SK-N-DZ (cell line): ENCODE measurements at places on chromosomes 4 and X.
A peak's percentile ranks its signal among the peaks of the same experiment; 100 is the strongest.

DNA sequence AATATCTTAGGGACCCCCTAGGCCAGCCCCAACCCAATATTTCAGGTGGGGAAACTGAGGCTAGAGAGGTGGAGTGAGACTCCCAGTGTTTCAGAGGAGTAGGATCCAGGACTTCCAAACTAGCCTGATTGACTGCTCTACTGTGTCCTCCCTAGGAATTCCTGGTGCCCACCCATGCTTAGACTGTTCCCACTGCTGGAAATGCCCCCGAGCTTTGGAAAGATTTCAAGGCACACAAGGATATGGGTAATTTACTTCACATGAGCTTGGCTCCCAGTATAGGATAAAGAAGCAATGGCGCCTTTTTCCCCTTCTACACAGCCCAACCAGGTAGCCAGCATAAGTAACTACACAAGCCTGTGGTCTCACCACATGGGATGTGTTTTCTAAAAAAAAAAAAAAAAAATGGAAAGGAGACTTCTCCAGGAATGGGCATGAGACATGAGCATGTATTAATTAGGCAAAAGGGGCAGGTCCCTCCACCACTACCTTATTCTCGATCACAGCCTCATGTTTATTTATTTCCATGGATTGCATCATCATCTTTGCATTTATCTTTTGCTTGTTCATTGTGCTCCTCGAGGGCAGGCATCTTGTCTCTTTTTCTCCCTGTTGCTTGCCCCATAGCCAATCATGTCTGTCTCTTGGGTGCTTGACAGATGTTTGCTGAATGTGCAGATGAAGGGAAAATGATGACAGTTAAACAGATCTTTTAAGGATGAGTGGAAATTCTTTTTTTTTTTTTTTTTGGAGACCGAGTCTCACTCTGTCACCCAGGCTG is 66.7 kb downstream of the DRD5 start:
- DNase-seq: no peak

DNA sequence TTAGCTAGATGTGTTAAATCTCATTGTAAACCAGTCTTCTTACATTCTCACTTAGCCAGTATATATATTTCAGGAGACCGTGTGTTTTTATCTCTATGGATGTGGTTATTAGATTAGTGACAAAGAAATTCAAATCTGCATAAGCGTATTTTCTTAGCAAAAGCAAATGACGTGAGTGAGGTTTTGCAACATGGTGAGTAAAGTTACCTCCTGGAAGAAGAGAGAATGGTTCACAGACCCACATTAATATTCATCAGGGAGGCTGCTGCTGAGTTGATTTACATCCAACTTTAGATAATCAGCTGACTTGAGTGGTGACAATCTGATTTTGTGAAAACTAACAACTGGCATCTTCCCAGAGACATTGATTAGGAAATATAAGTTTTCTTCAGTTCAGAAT is 589.9 kb upstream of the GALNT7 start:
- DNase-seq: no peak

DNA sequence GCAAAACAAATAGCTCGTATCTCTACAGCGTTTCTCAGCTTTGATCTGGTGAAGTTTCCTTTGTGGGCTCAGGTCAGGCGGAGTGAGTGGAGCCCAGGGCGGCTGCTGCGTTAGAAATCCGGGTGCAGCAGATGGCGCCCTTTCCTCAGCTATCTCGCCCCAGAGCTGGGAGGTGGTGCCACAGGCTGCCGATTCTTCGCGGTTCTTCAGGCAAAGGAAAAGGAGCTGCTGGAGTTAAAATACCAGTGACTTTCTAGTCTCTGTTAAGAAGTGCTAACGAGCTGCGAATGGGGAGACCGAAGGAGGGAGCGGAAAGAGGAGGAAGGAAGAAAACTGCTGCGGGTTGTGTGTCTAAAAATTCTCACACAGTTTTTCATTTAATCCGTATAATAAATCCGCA is 114.6 kb downstream of the CPE start:
- DNase-seq: peak; percentile 32

DNA sequence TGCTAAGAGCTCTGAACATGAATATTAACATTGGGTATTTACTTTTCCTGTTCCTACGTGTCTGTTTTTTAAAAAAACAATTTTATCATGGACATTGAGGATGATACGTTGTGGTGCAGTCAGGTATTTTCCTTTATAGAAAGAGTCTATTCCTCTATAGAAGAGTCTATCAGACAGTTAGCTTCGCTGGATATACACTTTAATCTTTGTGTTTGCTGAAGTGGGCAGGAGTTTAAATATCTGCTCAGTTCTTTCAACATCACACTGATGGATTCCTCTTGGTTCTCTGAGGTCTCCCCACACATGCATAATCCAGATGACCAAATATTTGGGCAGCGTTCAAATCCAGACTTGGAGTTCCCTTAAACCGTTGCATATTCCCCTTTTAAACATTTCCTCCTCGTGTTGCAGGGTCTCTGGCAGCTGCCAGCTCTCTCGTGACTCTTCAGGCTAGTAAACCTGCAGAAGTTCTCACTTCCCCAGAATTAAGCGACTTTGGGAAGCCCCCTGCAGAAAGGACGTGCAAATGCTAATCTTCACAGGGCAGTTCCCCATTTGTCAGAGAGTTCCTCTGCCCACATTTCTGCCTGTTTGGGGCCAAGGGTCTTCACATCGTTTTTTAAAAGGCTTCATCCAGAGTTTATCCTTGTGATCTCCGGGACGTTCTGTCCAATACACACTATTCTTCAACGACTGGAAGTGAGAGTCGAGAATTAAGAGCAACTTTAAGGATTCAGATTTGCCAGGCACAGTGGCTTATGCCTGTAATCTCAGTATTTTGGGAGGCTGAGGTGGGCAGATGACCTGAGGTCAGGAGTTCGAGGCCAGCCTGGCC is 20.5 kb upstream of the DHRSX start:
- no peak for DNase-seq

GRCh38 chr4:75497133-75497532 is 17.1 kb downstream of the RCHY1 start:
- no peak for DNase-seq

- DNase-seq: no peak
These were observed 14.7 kb downstream of the RHOH start for GRCh38 chr4:40211224-40212185.

DNA sequence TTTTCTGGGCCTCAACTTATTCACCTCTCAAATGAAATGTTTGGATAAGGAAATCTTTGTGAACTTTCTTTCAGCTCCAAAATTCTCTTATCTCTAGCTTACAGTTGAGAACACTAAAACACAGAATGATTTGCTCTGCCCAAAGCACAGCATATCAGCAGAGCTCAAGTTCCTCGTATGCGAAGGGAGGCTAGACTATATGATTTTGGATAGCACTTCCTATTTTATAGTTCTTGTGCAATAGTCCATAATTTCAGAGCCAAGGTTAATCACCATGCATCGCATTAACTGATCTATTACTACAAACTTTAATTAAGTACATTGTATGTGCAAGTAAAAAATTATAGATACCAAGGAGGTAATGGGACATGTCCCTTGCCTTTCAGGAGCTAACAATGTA is 27.0 kb upstream of the KLHL13 start:
- no peak for DNase-seq

DNA sequence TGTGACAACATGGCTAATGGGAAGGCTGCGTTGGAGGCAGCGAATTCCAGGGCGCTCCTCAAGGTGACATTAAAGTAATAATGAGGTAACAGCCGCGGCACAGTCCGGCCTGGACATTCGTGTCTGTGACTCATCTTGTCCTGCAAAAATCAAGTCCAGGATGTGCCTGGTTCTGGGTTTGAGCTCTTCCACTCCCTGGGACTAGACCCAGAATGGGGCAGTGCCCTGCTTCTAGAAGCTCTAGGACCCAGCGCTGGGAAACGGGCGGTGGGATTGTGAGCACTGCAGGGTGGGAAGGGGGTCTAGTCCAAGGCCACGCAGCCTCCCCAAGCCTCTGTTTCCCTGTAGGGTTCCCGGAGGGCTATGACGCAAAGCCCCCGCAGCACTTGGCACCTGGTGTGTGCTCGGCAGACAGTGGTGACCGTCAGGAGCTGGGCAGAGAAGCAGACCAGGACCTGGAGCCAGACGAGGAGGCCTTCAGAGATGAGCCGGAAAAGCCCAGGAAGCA is 34.9 kb downstream of the HMX1 start:
- no peak for DNase-seq

GRCh38 chrX:19887911-19888879 is 795 bp upstream of the SH3KBP1 start:
- peak; percentile 67 for DNase-seq

DNA sequence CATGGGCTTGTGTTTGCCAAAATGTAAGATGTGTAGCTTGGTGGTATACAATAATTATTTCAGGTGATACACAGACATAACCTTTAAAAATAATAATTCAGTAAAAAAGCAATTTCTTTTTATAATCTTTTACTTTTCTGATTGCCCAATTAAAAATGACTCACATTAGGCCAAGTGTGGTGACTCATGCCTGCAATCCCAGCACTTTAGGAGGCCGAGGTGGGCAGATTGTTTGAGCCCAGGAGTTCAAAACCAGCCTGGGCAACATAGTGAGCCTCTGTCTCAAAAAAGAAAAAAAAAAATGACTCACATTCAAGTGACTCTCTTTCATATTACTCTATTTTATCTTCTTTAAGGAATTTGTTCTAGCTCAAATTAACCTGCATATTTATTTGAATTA is 449.4 kb upstream of the HTR2C start:
- DNase-seq: no peak

GRCh38 chrX:132271311-132271778 is 52.1 kb upstream of the RAP2C start:
- no peak for DNase-seq

DNA sequence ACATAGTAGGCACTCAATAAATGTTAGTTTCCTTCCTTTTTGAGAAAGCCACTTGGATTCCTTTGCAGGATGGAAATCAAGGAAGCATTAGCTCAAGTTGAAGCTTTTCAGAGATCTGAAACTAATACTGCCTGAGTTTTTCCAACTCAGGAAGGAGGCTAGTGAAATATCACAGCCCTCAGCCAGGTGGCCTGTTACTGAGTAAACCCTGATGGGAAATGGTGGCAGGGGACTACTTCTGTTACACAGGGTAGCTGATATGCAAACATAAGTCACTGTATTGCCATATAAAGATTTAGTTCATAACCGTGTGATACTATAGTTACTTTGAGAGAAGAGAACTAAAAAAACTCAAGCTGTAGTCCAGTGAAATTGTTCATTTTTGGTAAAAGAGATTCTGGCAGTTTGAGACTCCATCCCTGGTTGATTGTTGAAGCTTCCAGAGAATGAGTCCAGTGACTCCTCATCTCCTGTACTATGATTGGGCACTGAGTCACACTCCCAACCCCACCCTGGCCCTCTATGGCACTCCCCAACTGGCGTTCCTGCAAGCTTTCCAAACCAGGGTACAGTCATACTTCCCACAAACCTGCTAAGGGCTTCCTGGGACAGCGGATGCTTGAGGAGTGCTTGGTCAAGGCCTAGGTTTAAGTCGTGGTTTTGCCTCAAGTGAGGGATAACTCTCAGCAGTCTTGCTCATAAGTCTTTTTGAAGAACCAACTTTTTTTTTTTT is 81.8 kb downstream of the MID1IP1 start:
- DNase-seq: no peak

GRCh38 chr4:59122626-59123025 is 2012.4 kb upstream of the IGFBP7 start:
- DNase-seq: no peak

GRCh38 chrX:136627409-136627808 is 20.5 kb upstream of the CD40LG start:
- DNase-seq: no peak

DNA sequence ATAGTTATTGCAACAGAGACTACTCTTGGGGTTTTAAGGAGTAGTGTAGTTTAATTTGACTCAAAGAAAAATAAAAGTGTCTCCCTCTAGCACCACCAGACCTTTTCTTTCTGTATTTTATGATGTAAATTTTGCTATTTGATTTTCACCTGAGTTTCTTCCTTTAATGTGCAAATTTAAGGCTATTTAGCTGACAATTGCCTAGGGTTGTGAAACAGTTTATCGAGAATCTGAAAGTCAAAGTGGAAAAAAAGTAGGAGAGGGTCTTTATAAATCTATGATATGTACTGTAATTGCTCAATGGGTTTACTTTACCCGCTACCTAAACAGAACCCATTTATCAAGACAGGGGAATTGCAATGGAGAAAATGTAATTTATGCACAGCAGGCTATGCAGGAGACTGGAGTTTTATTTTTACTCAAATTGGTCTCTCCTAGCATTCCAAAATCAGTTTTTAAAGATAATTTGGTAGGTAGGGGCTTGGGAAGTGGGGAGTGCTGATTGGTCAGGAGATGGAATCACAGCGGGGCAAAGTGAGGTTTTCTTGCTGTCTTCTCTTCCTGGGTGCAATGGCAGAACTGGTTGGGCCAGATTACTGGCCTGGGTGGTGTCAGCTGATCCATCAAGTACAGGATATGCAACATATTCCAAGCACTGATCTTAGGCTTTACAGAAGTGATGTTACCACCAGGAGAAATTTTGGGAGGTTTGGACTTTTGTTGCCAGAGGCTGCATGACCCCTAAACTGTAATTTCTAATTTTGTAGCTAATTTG is 228.6 kb upstream of the TACR3 start:
- DNase-seq: no peak

DNA sequence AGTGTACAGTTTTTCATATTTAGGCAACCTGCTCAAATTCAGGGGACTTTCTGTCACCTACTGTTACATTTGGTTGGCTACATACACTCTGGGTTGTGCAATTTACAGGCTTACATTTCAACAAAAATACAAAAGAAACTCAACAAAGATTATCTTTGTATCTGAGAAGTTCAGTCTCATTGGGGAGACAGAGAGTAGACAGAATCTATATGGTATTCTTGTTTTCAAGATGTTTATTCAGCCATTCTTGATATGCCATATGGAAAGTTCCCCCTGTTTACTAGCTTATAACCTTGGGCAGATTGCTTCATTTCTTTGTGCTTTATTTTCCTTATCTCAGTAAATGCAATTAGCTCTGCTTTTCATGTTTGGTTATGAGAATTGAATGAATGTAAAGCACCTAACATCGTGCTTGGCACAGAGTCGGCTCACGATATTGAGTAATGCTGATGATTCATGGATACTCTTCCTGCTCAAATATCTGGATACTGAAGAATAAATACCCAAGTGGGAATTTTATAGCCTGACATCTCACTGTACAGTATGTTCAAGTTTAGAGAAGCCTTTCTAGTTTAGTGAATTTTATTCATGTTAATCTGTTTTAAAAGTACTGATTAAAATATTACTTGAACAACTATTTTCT is 96.5 kb upstream of the PACRGL start:
- no peak for DNase-seq

DNA sequence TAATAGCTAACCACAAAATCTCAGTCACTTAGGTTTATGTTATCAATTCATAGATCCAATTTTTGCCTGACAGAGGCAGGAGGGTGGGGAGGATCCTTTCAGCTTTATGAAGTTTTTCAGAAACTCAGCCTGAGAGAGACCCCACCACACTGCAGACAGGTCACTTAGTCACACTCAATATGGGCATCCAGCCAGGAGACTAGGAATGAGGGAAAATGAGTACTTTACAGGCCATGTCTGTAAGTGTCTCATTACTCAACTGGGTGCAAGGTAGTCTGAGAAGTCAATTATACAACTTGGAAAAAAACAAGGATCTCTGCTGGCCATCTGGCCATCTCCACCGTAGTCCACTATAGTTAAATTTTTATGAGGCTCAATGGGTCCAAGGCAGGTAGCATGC is 365.9 kb downstream of the INPP4B start:
- no peak for DNase-seq
